ENCODE measurements at places on chromosomes 4 and X.
A peak's percentile ranks its signal among the peaks of the same experiment; 100 is the strongest.

- no peak for DNase-seq
These were observed 5.2 kb upstream of the TCEANC start for GRCh38 chrX:13647709-13648212.

DNA sequence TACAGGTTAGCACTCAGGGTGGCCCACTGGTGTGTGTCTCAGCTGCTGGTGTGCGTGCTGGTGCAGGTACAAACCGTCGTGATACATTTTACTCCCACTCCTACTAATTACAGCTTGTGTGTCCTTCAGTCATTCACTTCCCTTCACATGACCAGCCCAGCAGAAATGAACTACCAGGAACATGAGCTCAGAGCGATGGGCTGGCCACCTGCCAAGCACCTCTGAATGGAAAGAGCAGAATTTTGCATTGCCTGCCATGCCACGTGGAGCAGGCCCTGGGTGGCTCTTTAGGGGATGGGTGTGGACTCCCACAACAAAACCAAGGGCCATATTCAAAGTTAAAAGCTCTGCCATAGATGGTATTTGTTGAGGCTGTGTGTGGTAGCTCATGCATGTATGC is 58.9 kb upstream of the PGM2 start:
- DNase-seq: no peak

- DNase-seq: no peak
These were observed 74.4 kb downstream of the SLC9B1 start for GRCh38 chr4:102945066-102945465.

GRCh38 chrX:50495616-50496015 is 25.0 kb upstream of the DGKK start:
- DNase-seq: no peak

- DNase-seq: no peak
These were observed 86.5 kb downstream of the GLRA3 start for GRCh38 chr4:174742561-174742960.

DNA sequence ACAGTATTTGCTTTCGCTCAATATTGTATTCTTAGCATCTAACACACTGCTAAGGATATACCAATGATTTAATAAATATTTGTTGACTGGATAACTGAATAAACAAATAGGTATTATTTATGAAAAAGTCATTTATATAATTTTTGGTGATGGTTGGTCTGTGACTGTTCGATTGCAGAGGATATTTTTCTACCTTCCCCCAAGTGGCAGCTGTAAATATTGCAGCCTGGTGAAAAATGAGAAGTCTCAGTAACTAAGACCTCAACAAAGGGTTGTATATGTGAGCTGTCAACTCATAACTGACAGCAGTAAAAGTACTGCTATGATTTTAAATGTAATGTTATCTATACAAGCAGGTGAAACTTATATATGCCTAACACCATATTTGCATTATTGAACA is 36.0 kb downstream of the HTR2C start:
- peak; percentile 25 for DNase-seq

GRCh38 chr4:81256059-81256970 is 41.3 kb upstream of the PRKG2 start:
- no peak for DNase-seq

GRCh38 chr4:87105101-87105845 is 115.1 kb downstream of the KLHL8 start:
- no peak for DNase-seq

- no peak for DNase-seq
These were observed 70.8 kb upstream of the BOD1L1 start for GRCh38 chr4:13698296-13698695.

GRCh38 chr4:138455097-138455496 is 212.9 kb upstream of the SLC7A11 start:
- DNase-seq: no peak

- DNase-seq: no peak
These were observed 291.9 kb downstream of the SLC7A11 start for GRCh38 chr4:137950286-137950685.

GRCh38 chr4:67573193-67573592 is 14.7 kb downstream of the STAP1 start:
- DNase-seq: no peak

DNA sequence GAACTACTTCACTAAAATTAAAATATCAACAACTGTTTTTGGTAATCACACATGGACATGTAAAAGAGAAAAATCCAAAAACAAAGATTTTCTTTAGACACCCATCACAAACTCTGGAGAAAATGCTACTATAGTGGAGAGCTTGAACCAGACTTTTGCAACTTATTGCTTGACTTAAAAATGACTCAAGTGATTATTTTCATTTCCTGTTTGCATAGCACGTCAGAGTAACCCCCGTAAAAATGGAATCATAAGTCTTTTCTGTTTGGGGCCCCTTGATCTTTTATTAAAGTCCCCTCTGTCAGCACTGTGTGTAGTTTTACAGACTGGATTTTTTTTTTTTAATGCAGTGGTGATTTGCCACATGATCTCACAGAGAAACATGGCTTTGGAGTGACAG is 79.5 kb downstream of the PRKG2 start:
- DNase-seq: no peak

DNA sequence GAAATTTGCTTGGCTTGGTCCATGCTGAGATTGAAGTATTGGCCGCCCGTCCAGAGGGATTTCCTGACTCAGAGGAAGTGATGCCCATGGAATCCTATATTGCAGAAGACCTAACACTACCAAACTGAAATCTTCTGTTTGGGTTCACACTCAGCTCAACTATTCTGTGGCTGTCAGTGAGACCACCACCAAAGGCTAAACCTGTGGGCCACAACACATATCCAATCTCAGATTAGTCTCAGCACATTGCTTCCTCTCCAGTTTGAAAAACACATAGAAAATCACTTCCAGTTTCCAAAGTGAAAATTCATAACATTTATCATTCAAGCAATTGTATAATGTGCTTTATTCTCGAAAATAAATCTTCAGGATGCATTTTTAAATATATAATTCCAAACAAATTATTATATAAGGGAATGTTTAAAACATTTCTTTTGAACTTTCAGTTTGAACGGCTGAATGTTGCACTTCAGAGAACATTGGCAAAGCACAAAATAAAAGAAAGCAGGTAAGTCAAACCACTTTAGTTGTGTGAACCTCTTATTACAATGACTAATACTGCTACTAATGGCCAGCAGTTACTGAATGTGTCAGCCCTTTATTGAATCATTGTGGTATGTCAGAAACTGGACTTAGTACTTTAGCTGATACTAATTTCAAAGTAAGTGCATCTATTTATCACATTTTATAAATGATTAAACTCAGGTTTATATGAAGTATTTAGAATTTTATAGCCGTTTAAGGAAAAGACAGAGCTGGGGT is 37.0 kb downstream of the GUCY1A1 start:
- no peak for DNase-seq

- no peak for DNase-seq
These were observed 40.5 kb downstream of the ATP1B4 start for GRCh38 chrX:120402369-120402768.

DNA sequence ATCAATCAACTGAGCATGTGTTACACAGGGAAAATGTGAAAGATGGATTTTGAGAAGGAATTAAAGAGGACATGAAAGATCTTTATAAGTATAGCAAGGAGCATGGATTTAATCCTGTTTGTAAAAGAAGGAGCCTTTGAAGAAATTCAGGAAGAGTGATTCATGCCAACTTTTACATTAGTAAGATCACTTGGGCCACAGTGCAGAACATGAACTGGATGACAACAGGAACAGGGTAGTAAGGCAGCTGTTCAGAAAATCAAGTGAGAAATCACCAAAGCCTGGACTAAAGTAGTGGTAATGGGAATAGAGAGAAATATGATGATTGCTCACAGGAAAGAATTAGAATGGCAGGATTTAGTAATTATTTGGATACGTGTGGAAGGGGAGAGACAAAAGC is 265.7 kb upstream of the PCDH7 start:
- DNase-seq: no peak

All from AG08395 (cell line).